Mesothelial cell of epicardium (in vitro differentiated cells): ENCODE measurements at places on chromosomes 12 and 14. TPM values are rescaled to one million over a fixed set of nuclear protein-coding genes. Genes with fewer than 3 reads are reported as not detected.

DNA sequence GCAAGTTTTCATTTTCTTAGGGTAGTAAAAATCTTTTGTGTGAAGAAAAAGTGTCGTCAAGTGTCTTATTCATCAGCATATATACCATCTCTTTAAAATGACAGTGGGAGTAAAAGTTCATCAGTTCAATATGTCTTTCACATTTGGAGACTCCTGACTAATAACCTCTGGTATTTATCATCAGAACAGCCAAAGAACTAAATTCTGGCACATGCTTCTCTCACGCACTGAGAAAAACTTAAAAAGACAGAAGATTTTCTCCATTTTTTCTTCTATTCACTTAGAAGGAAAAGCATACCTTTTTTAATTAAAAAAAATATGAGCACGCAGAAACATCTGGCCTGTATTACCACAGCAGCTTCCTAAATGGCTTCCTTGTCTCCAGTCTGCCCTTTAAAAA lies 265.7 kb downstream of the AKAP6 start:
- no peak for DNase-seq

- no peak for DNase-seq
Observed at GRCh38 chr12:57887631-57888408, 41.3 kb upstream of the CTDSP2 start.

DNA sequence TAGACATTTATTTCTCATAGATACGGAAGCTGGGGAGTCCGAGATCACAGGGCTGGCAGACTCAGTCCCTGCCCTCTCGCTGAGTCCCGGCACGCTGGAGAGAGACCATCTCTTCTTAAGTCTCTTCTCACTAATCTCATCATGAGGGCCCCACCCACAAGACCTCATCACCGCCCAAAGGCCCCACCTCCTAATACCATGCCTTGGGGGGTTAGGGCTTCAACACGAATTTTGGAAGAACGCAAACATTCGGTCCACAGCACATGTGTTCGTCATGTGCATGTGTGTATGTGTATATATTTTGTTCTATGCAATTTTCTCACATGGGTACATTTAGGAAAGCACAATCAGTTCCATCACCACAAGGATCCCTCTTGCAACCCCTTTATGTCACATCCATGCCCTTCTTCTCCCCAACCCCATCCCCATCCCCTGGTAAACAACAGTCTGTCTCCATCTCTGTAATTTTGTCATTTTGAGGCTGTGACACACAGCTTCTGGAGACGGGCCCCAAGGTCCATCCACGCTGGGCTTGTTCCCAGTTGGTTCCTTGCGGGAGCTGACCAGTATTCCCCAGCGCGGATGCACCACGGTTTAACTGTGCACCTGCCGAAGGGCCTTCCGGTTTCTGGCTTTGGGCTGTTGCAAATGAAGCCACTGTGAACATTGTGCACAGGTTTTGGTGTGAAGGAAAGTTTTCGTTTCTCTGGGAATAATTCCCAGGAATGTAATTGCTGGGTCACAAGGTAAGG lies 317.5 kb upstream of the DIO3 start:
- no peak for DNase-seq

DNA sequence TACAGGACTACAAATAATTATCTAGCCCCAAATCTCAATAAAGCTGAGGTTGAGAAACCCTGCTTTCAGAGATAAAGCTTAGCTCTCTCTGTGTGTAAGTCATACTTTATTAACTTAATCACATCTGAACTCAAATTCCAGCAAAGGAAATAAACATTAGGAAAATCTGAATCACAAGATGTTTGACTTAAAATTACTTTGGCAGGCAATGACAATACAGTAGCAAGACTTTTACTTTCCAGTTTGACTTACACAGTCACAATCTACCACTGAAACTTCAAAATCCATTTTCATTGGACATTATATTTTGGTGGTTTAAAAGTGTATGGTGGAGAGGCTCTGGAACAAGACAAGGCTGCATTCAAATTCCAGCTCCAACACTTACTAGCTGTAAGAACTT lies 11.4 kb downstream of the TMEM116 start:
- DNase-seq: no peak

GRCh38 chr14:35482994-35483515 lies 50.9 kb upstream of the INSM2 start:
- no peak for DNase-seq

DNA sequence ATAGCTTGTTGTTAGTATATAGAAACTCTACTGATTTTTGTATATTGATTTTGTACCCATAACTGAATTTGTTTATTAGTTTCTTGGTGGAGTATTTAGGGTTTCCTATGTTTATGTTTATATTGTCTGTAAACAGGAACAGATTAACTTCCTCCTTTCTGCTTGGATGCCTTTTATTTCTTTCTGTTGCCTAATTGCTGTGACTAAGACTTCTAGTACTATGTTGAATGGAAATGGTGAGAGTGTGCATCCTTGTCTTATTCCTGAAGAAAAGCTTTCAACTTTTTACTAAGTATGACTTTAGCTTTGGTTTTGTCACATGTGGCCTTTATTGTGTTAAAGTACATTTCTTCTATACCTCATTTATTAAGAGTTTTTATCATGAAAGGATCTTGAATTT lies 20.9 kb downstream of the FBXW8 start:
- DNase-seq: no peak

GRCh38 chr14:49424436-49425331 lies 161.5 kb downstream of the RPS29 start:
- DNase-seq: no peak

GRCh38 chr14:96424109-96424989 lies 32.4 kb downstream of the AK7 start:
- no peak for DNase-seq

DNA sequence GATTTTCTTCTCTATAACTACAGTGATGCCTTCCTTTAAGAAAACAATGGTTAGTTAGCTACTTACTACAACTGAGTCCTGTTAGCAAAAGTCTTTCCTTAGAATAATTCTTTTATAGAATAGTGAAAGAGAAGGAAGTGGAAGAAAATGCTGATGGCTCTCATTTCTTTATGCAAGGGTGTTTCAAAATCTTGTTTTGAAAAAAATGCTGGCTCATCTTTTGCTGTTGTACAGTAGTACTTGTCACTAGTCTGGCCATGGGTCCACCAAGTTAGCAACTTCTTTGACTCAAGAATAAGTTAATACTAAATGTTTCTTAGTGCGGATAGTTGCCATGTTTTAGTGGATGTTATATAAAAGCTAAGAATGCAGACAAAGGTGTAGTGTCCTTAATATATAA lies 225.4 kb downstream of the PTPRO start:
- no peak for DNase-seq

GRCh38 chr12:54389134-54389508 lies 4.6 kb upstream of the ZNF385A start:
- no peak for DNase-seq

- no peak for DNase-seq
Observed at GRCh38 chr14:51310505-51310944, 70.5 kb downstream of the TMX1 start.

DNA sequence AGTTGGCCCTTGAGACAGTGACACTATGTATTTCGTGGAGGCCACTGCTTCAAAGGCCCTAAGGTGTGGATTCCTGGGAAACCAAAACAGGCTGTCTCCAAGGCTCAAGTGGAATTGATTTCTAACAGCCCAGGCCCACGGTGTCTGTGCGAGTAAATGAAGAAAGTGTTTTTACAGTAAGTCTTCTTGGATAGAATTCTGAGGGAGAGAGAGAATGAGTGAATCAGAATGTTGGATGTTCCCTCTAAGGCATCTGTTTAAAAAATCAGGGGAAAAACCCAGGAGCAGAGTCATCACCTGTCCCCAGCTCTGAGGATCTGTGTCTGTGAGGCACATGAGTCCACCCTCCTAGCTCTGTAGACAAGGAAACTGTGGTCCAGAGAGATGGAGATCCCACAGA lies 22.3 kb upstream of the BDKRB1 start:
- DNase-seq: no peak

GRCh38 chr14:101857226-101857625 lies 95.7 kb downstream of the PPP2R5C start:
- no peak for DNase-seq

DNA sequence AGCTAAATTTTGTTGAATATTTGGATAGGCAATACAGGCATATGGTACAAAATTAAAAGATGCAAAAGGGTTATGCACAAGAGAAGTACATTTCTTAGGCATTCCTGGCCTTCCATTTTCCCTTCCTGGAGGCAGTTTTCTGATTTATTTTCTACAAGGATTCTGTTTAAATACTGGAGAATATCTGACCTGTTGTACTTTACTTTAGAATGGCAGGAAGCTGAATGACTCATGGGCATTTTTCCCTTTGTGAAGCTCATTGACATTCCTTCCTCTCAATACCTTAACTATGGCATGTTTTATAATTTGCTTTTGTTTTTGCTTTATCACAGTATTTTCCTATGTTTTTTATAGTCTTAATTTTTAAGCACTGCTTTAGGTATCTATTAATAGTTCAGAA lies 62.7 kb downstream of the RCOR1 start:
- DNase-seq: no peak

AVPR1A gene
- total RNA-seq: 0.09 to 0.13 TPM (median 0.11 TPM) in 3 replicates

GRIN2B gene
- 0.78 to 0.95 TPM (median 0.86 TPM) in 3 replicates for total RNA-seq

ZNF140 gene
- 26.5 to 29.2 TPM (median 29.1 TPM) in 3 replicates for total RNA-seq
